Renal cortex interstitium (tissue), 15 donors: ENCODE measurements at places on chromosomes 2 and 18.

DNA sequence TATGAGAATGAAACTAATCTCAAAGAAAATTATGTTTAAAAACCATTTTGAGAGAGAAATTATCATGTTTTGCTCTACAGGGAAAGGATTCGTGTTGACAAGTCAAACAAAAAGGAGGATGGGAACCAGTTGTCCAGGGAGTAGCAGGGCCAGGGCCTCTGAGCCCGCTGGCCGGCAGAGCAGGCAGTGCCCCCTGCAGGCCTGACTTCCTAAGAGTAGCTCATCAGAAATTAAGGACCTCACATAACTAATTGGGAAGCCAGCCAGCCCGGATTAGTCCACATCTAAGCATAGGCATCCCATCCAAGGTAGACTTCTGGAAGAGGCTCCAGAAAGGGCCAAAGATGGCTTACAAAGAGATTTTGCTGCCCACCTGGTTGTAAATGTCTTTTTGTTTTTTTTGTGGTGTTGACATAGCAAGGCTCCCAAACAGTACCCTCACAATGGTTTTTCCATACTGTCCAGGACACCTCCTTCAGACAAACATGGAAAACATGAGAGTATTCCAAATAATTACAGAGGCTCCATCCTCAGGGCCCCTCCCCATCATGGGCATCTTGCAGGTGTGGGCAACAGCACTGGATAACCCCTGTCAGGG, 241.2 kb upstream of the TANK start:
- no peak for DNase-seq

DNA sequence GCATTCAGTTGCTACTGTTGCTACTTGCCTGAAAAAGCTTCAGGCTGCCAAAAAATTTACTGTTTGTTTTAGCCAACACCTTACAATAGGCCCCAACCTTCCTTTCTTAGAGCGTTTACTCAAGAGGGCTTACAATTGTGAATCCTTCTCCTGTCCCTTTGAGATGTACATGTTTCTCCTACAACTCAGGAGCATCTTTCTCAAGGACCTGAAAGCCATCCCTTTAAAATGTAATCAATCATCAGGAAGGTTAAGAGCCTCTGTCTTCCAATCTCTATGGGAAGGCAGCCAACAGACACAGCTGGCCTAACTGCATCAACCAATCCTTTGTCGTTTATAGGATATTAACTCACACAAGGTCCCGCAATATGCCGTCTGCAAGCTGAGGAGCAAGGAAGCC, 3.4 kb upstream of the IER3IP1 start:
- no peak for DNase-seq

GRCh38 chr2:24985511-24985910, 13.8 kb upstream of the DNAJC27 start:
- DNase-seq: no peak

DNA sequence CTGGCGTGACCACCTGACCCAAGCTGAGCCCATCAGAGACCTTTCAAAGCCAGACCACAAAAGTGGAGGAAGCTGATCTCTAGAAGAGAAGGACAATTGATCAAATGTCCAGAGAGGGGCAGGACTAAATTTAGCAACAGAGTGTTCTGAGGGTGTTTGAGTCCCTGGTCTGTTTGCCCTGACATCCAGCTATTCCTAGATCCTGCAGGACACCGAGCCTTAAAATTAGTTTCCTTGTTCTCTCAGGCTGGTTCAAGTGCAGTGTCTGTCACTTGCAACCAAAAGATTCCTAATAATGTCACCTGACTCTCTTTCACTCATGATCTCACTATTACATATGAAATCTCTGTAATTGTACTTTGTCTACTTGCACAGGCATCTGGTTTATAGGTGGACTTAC, 33.0 kb upstream of the NPAS2 start:
- DNase-seq: no peak

DNA sequence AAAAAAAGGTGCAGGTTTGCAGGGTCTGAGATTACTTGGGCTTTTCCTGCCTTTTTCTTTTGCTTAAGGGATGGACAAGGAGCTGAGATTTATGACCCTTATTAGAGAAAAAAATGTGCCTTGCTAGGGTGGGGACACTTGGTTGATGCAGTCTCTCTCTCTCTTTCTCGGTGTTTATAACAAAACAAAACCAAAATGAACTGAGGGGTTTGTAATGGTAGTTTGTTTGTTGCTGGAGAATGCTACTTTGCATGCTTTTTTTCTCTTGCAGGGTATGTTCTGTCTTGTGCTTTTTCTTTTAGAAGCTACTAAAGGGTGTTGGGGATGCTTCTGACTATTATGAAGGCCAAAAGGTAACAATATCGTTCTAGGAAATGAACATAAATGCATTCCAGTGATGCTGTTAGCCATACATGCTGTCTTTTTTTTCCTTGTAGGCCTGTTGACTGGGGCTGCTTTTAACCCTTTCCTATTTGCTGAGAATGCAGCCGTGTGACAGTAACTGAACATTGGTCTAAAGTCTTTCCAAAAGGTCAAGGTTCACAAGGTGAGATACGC, 435 bp downstream of the ZNF532 start:
- DNase-seq: no peak

DNA sequence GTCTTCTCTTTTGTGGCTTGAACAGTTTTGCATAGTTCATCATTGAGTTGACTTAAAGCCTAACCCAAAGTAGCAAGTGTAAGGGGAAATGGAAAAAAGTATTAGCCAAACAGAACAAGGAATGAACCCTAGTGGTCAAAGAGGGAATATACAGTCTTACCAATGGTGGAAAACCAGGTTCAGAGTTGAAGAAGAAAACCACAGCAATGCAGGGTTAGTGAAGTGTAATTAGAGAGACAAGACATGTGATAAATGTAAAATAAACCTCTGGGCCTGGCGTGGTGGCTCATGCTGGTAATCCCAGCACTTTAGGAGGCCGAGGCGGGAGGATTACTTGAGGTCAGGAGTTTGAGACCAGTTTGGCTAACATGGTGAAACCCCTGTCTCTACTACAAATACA, 2.4 kb downstream of the TTN start:
- DNase-seq: no peak

- DNase-seq: no peak
These were observed 8.3 kb downstream of the KCNF1 start for GRCh38 chr2:10919771-10920621.

DNA sequence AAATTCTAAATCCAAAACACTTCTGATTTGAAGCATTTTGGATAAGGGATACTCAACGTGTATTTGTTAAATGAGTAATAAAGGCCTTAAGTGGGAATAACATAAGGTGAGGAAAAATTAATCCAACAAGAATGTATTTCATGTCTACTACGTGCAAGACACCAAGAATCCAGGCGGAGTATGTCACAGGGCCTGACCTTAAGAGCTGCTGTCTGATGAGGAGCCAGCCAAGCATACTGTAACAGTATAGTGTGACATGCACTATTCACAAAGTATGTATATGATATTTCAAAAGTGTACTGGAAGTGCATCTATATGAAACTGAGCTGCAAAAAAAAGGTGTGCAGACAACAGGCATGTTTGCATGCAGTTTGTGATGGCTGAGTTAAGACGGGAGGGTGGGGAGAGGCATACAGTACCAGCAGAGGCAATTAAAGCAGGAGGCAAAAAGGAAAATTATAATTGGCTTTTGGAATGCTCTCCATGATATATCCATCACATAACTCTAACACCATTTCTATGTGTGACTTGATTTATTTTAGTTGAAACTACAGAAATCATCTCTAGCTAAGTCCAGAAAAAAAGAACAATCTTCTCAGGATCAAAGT, 18.2 kb downstream of the IWS1 start:
- DNase-seq: no peak

DNA sequence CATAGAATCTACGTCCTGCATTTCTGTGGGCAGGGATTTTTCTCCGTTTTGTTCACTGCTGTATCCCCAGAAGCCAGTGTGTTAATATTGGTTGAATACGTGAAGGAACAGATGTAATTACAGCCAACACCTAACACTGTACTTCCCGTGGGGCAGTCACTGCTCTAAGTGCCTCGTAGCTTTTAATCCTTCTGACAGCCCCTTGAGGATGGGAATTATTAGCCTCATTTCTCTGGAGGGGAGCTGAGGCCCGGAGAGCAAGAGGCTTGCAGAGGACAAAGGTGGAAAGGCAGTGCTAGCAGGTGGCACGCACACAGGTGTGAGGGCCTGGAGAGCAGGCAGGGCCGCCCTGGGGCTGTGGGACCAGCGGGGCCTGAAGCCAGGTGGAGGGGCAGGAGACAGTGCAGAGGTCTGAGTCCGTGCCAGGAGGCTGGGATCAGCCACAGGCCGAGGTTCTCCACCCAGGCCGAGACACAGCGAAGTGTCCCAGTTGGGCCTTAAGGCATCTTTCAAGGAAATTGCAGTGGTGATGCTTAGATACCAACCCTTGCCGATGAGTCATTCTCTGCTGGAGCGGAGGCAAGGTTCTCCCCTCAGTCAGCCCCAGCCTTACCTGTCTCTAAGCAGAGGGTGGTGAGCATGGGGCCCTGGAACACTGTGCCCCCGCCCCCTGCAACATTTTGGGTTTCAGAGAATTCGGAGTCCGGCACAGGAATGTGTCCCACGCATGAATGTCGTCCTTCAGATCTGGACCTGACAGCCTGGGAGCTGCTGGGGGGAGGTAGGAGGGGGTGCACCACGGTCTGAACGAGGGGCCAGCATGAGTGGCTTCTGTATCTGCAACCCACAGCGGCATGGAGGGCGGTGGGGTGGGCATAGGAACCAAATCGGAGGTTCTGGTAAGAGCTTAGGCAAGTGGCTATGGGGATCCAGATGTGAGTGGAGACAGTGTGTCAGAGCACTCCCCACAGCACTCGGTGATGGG, 122.6 kb downstream of the GBX2 start:
- DNase-seq: no peak

DNA sequence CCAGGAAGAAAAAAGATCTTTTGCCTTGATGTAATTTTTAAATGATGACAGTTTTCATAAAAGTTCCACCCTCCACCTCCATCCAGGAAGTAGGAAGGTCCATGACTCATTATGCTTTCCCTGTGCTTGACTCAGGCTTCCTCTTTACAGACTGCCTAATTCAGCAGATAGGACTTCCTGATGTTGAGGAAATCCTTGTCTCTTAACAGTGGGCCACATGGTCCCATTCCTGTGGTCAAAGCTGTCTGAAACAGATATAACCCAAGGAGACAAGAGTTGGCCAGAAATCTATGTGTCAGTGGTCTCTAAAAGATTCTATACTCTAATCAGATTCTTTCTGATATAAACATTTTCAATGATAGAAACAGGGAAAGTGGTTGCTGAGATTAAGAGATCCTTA, 119.1 kb downstream of the BAZ2B start:
- no peak for DNase-seq

DNA sequence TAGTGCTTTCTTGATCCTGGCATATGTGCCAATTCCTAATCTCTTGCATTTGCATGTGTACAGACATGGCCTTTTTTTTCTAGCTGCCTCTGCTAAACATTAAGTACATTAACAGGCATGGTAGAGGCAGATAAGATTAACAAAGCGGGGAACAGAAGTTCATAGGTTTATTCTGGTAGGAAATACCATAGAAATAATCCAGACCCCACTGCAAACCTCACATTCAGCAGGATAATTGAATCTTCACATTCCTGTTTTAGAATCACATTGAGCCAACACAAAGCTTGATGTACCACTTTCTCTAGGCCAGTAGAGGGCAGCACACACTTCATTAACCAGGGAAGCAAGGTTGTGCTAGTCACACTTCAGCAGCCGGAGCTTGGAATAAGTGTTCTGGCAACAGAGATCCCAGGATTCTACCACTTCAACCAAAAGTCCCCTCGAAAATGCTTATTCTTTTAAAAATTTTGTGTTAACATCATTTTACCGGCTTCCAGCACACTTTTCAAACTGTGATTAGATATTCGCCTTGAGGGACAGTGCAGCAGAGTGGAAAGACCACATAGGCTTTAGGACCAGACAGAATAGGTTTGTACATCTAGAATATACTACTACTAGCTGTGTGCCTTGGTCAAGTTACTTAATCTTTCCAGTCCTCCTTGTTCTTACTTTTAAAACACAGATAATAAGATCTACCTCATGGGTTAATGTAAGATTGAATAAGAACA, 420.2 kb upstream of the CHST9 start:
- peak; percentile 83 for DNase-seq

DNA sequence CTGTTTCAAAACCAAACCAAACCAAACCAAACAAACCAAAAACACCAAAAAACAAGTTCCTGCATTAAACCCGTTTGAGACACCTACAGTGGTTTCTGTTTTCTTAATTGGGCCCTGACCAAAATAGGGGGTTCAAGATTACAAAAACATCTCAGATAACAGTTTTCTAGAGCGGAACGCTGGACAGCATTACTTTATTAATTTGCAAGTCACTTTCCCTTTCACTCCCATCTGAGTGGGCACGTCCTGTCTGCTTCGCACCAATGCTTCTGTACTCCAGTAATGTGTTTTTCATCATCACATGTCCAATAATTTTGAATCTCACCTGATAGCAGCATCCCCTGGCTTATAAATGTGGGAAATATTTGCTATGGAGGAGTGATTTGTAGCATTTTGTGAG, 11.7 kb upstream of the MYO1B start:
- no peak for DNase-seq

DNA sequence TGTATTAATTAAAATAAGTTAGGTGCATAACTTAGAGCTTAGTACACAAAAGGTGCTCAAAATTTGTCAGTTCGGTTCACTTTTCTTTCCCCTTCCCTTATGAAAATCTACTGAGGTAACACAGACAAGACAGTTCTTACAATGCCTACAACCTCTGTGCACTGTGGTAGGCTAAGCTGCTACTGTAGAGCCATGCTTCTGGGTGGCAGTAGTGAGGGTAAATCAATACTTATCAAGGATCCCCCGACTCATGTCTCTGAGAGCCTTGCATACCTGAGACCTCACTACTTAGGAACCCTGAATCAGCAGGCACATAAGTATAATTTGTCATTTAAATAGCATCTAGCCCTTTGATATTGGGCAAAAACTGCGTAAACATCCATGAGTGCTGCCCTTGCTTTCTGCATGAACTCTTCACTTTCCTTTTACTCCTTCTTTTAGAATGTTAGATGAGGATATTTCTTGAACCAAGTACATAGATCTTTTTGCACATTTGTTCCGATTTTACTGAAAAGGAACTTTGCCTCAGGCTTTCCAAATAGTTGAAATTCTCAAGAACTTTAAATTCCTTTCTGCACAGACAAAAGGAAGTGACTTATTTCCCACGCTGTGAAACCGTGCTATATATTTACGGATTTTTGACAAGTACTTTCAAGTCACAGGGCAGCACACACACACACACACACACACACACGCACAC, 234.4 kb downstream of the TRIB2 start:
- no peak for DNase-seq

DNA sequence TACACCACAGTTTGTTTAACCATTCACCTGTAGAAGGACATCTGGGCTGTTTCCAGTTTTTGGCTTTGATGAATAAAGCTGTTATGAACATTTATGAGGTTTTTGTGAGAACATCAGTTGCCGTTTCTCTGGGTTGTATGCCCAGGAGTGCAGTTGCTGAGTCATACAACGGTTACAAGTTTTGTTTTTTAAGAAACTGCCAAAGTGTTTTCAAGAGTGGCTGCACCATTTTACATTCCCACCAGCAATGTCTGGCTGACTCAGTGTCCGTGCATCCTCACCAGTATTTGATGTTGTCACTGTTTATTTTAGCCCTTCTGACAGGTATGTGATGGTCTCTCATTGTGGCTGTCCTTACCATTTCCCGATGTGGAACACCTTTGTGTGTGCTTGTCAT, 48.0 kb upstream of the GPR17 start:
- no peak for DNase-seq

GRCh38 chr18:78900938-78901909, 78.4 kb upstream of the SALL3 start:
- DNase-seq: no peak

GRCh38 chr18:45221363-45221762, 393.9 kb upstream of the SLC14A2 start:
- DNase-seq: no peak

- no peak for DNase-seq
These were observed 8.1 kb upstream of the SOS1 start for GRCh38 chr2:39128919-39129391.

GRCh38 chr2:239157771-239158170, 243.0 kb downstream of the HDAC4 start:
- DNase-seq: peak; percentile 14
